ENCODE measurements at places on chromosomes 2 and 18.

DNA sequence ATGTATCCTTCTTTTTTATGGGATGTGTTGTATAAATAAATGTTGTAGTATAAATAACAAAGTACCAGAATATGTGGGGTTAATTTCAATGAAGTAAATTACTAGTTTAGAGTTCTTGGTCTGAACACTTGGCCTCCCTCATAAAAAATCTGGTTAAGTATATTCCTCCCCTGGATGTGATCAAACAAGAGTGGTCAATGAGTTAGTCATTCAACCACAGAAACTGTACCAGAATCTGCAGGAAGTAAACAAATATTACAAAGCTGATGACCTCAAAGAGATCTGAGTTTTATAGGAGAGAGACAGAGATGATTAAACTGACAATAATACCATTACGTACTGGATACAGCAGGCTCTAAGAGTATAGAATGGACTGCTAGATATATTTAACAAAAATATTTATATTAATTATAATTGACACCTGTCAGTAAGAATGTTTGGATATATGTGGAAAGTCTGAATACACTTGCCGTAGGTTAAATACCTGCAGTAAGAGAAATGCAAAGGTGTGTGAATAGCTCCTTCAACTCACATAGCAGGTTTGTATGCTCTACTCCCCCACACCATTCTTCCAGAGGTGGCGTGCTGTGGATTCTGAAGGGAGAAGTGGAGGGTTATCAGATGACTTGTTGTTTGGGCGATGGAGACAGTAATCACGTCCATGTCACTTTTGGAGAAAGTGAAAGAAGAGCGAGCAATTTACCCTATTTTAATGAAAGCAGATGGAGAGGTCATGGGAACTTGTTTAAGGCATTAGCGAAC, 108.3 kb upstream of the LRATD1 start:
- no peak for DNase-seq

DNA sequence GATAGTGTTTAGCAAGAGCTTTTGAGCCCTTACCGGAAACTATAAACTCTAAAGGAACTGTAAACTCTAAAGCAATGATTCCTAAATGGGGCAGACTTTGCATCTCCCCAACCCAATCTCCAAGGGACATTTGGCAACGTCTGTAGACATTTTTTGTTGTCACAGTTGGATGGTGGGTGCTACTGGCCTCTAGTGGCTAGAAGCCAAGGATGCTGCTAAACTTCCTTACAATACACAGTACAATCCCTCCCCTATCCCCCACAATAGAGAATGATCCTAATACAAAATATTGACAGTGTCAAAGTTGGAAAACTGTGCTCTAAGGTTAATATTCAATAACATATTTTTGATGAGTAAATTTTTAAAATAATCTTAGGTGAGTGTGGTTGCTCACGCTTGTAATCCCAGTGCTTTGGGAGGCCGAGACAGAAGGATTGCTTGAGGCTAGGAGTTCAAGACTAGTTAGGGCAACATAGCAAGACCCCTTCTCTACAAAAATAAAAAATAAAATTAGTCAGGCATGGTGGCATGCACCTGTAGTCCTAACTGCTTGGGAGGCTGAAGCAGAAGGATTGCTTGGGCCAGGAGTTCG, 66.7 kb downstream of the PTPN4 start:
- no peak for DNase-seq

GRCh38 chr18:40577239-40577980, 1377.6 kb upstream of the PIK3C3 start:
- DNase-seq, result no peak

DNA sequence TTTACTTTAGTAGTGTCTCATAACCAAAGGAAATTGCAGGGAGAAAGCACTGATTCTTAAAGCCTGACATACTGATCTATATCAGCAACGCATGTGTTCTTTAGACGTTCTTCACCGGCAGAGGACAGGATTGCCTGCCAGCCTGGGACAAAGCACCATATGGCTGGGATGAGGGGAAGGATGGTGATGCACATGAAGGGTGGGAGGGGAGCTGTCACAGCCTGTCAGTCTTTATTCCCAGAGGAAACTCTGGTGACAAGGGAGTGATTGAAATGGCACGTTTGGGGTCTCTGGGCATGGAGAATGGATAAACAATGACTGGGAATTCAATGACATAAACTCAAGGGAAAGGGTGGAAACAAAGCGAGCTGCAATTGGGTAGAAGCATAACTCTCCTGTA, 808.1 kb downstream of the DCC start:
- DNase-seq, result no peak

- no peak for DNase-seq
Observed at GRCh38 chr2:67806816-67807215, 256.0 kb downstream of the C1D start.

- DNase-seq, result no peak
Observed at GRCh38 chr2:26215833-26216232, 28.6 kb downstream of the HADHA start.

DNA sequence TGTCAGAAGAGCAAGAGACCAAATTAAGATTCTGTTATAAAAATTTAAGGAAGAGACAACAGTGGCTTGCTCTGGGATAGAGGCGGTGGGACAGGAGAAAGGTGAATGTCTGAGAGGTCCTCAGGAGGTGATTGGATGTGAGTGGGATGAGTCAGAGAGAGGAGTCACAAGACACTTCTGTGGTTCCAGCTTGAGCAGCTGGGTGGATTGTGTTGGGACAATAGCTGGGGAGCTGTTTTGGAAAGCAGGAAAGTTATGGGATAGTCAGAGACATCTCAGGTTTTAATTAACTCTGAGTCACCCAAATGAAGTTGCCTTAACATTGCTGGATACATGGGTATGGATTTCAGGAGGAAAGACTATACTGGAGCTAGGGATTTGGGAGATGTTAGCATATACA, 218.0 kb upstream of the TRIB2 start:
- no peak for DNase-seq

DNA sequence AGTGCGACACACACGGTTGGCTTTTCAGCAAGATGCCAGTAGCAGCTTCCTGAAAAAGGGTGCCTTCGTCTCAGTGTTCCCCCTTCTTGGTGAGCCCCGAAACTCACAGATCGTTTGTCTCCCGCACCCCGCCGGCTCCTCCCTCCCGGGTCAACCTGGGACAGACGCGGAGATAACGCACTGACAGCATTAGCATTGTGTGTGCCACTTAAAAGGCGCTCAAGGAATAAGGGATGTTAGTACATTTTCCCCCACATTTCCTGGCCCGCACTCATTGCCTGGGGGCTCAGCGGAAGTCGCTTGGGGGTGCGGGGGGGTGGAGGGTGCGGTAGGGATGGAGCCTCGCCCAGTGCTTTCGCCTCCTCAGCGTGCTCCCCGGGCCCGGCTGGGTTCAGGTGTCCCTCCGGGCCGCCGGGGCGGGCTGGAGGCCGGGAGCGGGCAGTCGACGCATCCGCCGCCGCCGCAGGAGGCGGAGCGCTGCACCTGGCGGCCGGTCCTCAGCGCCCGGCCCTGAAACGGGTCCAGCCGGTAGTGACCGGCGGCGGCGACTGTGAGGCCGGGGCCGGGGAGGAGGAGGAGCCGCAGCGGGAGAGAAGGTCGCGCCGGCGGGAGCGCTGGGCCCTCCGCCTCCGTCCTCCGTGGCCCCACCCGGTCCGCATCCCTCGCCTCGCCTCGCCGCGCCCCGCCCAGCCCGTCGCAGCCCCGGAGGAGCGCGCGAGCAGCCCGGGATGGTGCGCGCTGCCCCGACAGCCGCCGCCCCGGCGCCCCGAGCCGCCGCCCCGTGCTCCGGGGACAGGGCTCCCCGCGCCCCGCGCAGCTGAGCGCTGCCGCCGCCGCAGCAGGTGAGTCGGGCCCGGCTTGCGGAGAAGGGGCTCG, at the start of gene MFSD6:
MFSD6 (plus strand) TSS at position 694 of the 876 bp plus-strand sequence. CDS start 27,675 bp downstream, outside the sequence.
- no peak for DNase-seq
